Stimulated activated CD4-positive, alpha-beta T cell treated with anti-CD3 and anti-CD28 coated beads, TNF-alpha, amount 100 ng/mL, for 24 hours (primary cell): ENCODE measurements at places on chromosomes 7 and 10.

GRCh38 chr10:26556748-26557640, 118.9 kb downstream of the APBB1IP start:
- DNase-seq = peak; percentile 20

- DNase-seq = no peak
Measured at GRCh38 chr7:93119191-93119905, 1.6 kb upstream of the SAMD9 start.

DNA sequence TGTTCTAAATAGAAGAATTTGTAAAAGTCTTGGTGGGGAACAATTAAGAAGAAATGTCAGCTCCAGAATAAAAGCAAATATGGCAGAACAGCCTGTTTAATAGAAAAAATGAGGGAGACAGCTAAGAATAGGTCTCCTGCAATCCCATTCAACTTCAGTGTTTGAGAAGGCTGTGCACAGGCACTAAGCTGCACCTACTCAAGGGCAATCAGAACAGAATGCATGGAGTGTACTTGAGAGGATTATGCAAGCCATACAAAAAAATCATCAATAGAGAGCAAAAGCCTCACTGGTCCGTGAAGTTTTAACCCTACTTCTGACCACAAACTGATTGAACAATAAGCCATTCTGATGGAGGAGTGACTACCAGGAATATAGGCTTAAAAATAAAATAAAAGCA, 690.7 kb upstream of the PCDH15 start:
- no peak for DNase-seq

DNA sequence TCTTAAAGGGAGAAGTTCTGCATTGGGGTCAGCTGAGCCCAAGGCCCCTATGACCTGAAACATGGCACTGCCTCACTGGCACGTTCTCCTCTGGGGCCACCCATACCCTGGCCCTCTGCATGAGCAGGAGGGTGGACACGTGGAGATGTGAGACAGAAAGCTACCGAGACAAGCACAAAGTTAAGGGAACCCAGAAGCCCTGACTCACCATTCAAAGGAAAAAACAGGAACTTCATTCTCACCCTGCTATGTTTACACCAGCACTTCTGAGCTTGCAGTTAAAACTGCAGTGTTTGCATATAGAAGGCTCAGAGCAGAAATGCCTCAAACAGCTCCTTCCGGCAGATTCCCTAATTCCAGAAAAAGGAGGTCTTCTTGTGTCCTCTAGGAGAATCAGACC, 41.7 kb downstream of the DENND11 start:
- DNase-seq = no peak

DNA sequence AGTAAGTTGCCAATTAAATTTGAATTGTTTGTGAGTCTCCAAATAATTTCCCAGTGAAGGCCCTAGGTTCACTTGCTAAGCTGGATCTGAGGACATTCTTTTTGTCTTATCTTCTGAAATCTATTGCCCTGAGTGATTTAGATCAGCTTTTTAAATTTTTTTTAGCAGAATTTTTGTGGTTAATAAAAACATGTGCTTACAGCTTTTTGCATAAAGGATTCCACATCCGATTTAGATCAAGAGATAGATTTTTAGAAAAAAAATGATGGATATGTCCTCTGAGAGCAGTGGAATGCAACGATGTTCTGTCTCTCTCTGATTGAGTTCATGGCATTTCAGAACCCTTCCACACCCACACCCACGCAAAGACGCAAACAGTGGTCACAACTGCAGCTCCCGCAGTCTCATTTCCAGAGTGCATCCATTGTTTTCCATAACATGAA, 358.8 kb downstream of the SUGCT start:
- no peak for DNase-seq

- DNase-seq = peak; percentile 79
Measured at GRCh38 chr7:150974468-150975391, 3.4 kb downstream of the KCNH2 start.

GRCh38 chr7:234708-235553, 42.6 kb downstream of the FAM20C start:
- no peak for DNase-seq

- no peak for DNase-seq
Measured at GRCh38 chr10:1462032-1462431, 275.3 kb downstream of the ADARB2 start.

DNA sequence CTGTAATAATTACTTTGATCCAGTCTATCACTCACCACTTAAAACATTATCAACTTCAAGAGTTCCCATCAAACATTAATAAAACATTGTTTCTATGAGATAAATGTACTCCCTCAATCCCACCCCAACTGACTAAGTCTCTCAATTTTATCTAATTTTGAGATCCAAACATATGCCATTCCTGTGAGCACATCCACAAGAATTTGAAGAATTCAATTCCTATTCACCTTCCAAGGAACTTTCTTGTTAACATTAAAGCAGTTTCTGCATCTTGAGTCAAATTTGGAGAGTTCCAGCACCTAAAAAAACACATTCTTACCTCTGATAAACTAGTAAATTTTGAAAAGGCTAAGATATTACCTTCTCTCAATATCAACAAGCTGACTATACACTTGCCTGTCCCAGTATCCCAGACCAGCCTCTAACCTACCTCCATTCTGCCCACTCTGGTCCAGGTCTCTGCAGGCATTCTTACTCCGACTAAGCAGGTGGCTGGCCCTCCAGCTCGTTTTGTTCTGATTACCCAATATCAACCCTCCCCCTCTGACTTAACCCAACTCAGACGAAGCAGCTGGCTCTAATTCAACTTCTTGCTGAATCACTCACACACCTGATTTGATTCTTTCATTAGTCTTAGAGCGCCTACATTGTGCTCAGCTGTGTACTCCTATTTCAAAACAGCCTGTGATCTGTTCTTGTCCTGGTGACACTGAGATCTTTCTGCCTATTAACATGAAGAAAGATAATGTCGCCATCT, 275.2 kb downstream of the IPMK start:
- DNase-seq = no peak

- no peak for DNase-seq
Measured at GRCh38 chr7:80732630-80733029, 94.2 kb downstream of the CD36 start.

DNA sequence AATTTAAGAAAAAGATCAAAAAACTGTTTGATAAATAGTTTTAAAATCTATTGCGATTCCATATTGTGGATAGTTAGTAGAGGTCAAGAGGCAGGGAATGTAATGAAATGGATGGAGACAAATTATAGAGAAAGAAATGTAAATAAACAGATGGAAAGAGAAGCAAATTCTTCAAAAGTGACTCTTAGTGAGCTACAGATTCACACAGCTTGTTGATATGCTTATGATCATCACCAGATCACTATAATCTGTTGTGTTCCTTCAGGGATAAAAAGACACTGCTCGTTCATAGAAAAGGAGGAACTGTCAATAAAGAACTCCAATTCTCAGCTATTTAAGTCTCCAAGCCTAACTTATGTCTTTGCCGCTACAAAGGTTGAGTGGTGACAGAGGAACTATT, 251.4 kb upstream of the SEMA3C start:
- DNase-seq = no peak

GRCh38 chr7:127809261-127809702, 157.3 kb downstream of the SND1 start:
- DNase-seq = no peak
